Gastroesophageal sphincter (tissue), 4 donors: ENCODE measurements at places on chromosomes 13 and 19. TPM values are rescaled to one million over a fixed set of nuclear protein-coding genes. Genes with fewer than 3 reads are reported as not detected.

GRCh38 chr19:19538061-19538784, at the start of gene CILP2:
TSS of gene CILP2 (plus strand) at chr19:19538265. CDS start at chr19:19538350, 85 bp downstream.
- H3K27ac ChIP-seq = no peak within 1 kb of the TSS
- H3K27me3 ChIP-seq = peaks cover 60% of the 10 kb centered on the region
- H3K36me3 ChIP-seq = no peaks in the 10 kb centered on the region
- peaks cover 22% of the 10 kb centered on the region for H3K4me1 ChIP-seq

DNA sequence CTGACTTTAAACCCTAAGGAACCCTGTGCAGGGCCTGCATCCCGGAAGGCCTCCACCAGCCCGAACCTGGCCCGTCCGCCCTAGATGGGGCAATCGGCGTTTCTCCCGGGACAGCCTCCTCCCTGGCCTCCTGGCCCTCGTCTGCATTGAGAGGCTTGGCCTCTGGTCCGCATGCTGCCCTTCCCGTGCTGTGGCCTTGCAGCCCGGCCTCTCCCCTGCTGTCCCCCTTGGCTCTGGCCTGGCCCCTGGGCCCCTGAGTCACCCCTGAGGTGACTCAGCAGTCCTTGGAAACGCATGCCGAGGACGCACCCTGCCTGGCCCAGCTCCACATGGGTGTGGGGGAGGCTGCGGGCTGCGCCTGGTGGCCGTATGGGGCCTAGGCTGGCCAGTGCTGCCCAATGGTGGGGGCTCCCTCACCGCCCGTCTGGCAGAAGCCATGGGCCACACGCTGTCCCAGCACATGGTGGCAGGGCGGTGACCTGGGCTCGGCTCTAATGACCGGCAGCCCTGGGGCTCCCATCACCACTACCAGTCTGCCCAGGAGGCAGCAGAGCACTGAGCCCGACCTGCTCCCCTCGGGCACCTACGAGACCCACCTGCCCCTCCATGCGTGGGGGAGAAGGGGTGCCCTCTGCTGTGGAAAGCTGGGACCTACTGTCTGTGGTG, 25.7 kb downstream of the SH3GL1 start:
- H3K27ac ChIP-seq = peak overlapping the region; percentile 87
- peaks cover 10% of the 10 kb centered on the region for H3K4me1 ChIP-seq
- no peaks in the 10 kb centered on the region for H3K27me3 ChIP-seq
- no peak overlapping the region for H3K4me3 ChIP-seq
- H3K36me3 ChIP-seq = no peaks in the 10 kb centered on the region

DNA sequence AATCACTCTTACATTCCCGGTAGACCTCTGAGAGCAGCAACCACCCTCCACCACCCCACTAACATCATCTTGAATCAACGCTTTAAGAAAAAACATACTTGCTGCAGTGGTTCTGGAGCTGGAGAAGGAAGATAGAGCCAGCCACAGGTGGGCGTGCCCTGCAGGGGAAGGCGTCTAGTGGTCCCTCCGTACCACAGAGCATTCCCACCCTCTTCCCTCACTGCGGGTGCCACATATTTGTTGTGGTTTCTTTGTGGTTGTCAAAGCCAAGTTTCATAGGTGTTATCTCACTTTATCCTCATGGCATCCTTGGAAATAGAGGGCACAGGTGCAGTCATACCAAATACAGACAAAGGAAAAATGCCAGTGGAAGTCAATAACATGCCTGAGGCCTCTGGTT, 22.2 kb downstream of the COL4A2 start:
- no peaks in the 10 kb centered on the region for H3K36me3 ChIP-seq
- H3K27me3 ChIP-seq = no peaks in the 10 kb centered on the region
- peaks cover 32% of the 10 kb centered on the region for H3K4me1 ChIP-seq
- H3K4me3 ChIP-seq = peak overlapping the region; percentile 35
- peak overlapping the region; percentile 84 for H3K27ac ChIP-seq

Gene NLRP7
- not detected for total RNA-seq

Gene METTL21C
- total RNA-seq = not detected

Gene HIF3A
- total RNA-seq = 173 TPM

GRCh38 chr19:29259153-29259552, 46.2 kb upstream of the UQCRFS1 start:
- H3K4me1 ChIP-seq = no peaks in the 10 kb centered on the region
- H3K36me3 ChIP-seq = no peaks in the 10 kb centered on the region
- peaks cover 64% of the 10 kb centered on the region for H3K27me3 ChIP-seq
- no peak for ATAC-seq
- no peak overlapping the region for H3K27ac ChIP-seq
- H3K4me3 ChIP-seq = no peak overlapping the region

Gene NLRP13
- total RNA-seq = not detected

Gene FXYD3
- 38.8 TPM for total RNA-seq

Gene ZNF492
- 0.16 TPM for total RNA-seq

- peaks cover 3% of the 10 kb centered on the region for H3K4me1 ChIP-seq
- H3K27me3 ChIP-seq = no peaks in the 10 kb centered on the region
- no peak overlapping the region for H3K4me3 ChIP-seq
- no peaks in the 10 kb centered on the region for H3K36me3 ChIP-seq
Observed at GRCh38 chr13:75875450-75875849, 239.3 kb downstream of the LMO7 start.

Gene SYNGR4
- not detected for total RNA-seq

Gene ZNF490
- 8.6 TPM for total RNA-seq

- H3K27ac ChIP-seq = no peak overlapping the region
- no peak for ATAC-seq
- H3K36me3 ChIP-seq = no peaks in the 10 kb centered on the region
- no peak overlapping the region for H3K4me3 ChIP-seq
- no peaks in the 10 kb centered on the region for H3K4me1 ChIP-seq
Observed at GRCh38 chr13:79423801-79424642, 18.0 kb upstream of the RBM26 start.

DNA sequence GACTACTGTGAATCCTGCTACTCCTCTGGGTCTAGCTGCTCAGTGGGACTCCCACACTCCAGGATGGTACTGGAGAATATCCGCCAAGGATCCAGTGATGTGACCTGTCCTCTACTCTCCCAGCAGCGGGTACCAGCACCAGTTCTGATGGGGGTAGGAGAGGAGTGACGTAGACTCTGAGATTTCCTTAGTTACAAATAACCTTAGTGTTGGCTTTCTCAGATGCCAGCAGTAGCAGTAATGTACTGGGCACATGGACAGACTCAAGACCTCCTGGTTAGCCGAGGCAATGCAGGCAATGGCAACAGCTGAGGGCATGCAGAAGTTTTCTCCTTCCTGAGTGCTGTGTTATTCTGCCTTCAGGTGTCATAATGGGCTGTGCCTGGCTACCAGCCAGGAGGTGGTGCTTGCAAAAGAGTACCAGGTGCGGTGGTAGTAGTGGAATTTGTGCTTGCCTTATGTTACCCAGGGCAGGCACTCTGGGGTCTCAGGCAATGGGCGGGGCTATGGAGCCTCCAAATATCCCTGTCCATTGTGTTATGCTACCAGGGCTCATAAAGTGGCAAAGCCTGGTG, 105.3 kb upstream of the KLF5 start:
- no peak for ATAC-seq
- H3K27me3 ChIP-seq = no peaks in the 10 kb centered on the region
- H3K36me3 ChIP-seq = peaks cover 36% of the 10 kb centered on the region
- no peak overlapping the region for H3K4me3 ChIP-seq
- no peak overlapping the region for H3K27ac ChIP-seq
- no peaks in the 10 kb centered on the region for H3K4me1 ChIP-seq

DNA sequence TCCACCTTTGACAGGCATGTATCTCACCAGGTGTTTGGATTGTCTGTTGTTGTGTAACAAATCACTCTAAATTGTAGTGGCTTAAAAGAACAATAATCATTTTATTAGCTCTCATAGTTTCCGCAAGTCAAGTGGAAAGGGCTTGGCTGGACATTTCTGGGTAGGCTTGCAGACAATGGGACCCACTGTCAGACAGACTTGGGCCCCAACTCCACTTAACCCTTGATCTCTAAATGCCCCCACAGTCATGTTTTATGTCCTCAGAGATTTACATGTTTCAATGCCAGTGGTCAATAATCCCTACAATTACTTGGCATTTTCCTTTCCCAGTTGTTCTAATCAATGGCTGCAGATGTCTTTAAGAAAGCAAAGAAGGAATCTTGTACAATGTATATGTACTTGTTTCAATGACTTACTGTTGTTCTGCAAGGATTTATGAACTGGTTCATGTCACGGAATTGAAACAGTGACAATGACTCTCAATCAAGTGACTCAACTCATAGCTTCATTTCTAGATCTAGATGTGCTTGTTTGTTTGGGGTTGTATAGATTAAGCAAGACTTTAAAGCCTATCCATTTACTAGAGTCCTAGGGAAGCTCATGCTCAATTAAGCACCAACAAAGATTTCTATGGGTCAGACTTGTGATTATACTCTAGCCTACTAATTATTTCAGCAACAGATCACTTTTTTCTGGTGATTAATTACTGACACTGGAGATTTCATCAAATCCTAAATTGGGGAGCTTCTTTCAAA, 510.1 kb upstream of the NBEA start:
- ATAC-seq = no peak
- no peaks in the 10 kb centered on the region for H3K27me3 ChIP-seq
- H3K4me1 ChIP-seq = no peaks in the 10 kb centered on the region
- H3K4me3 ChIP-seq = no peak overlapping the region
- no peak overlapping the region for H3K27ac ChIP-seq

GRCh38 chr13:90454002-90454636, 893.4 kb upstream of the MIR17HG start:
- H3K36me3 ChIP-seq = no peaks in the 10 kb centered on the region
- H3K4me3 ChIP-seq = no peak overlapping the region
- H3K27ac ChIP-seq = no peak overlapping the region

DNA sequence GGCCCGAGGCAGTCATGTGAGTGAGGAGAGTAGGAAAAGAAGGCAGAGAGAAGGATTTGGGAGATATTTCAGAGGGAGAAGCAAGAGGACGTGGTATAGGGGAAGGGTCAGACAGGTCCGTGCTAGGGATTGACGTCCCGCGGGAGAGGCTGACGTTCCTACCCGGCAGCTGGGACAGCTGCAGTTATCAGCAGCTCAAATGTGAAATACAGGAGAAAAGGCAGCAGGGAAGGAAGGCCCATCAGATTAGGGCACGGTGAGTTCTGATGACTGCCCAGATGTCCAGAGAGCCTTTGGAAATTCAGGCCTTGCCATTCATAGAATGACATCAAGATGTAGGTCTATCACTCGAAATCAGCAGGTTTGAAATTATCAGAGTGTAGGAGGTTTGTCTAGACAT, 88.4 kb downstream of the IRS2 start:
- no peaks in the 10 kb centered on the region for H3K27me3 ChIP-seq
- no peaks in the 10 kb centered on the region for H3K36me3 ChIP-seq
- no peak overlapping the region for H3K27ac ChIP-seq
- ATAC-seq = no peak

Gene R3HDM4
- 26.5 TPM for total RNA-seq

GRCh38 chr13:98972627-98973026, 5.2 kb downstream of the DOCK9 start:
- no peak for ATAC-seq
- H3K27me3 ChIP-seq = no peaks in the 10 kb centered on the region
- H3K4me1 ChIP-seq = no peaks in the 10 kb centered on the region
- no peak overlapping the region for H3K27ac ChIP-seq

DNA sequence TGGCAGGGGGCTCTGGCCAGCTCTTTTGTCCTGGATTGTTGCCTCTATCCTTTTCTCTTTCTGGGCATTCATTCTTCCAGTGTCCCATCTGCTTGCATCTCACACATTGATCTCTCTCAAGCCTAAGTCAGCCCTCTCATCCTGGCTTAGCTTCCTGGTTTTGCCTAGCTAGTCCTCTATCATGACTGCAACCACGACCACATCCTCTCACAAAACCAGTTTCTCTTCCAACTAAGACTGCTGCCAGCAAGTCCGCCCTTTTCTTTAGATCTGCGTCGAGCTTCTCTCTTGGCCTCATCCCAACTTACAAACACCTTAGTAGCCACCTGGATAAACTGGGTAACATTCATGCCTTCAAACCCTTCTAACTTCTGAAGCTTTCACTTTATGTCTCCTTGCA, 212.2 kb upstream of the HTR2A start:
- H3K4me3 ChIP-seq = no peak overlapping the region
- no peaks in the 10 kb centered on the region for H3K27me3 ChIP-seq
- no peak overlapping the region for H3K27ac ChIP-seq
- no peak for ATAC-seq
- H3K4me1 ChIP-seq = no peaks in the 10 kb centered on the region

GRCh38 chr19:22622901-22623840, 11.0 kb upstream of the ZNF492 start:
- no peak overlapping the region for H3K27ac ChIP-seq
- peak; percentile 75 for ATAC-seq
- no peaks in the 10 kb centered on the region for H3K36me3 ChIP-seq
- peaks cover 55% of the 10 kb centered on the region for H3K27me3 ChIP-seq

DNA sequence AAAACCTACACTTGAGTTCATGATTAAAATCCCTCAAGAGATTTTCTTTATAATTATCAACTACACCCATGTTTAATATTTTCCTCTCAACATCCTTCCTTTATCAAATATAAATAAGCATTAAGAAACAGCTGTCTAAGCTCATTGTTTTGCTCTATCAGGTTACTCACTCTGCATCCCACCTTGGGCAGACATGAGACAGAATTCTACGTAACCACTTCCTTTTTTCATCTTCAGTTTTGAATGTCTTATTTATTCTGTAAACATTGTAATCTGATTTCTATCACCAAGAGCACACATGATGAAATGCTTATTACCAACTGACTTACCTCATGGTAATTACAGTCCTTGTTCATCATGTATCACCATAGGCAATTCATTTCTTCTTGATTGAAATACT, 1256.6 kb upstream of the ATXN8OS start:
- no peaks in the 10 kb centered on the region for H3K4me1 ChIP-seq
- no peak for ATAC-seq
- no peak overlapping the region for H3K27ac ChIP-seq
- no peaks in the 10 kb centered on the region for H3K27me3 ChIP-seq
- H3K4me3 ChIP-seq = no peak overlapping the region

Gene PDE4C
- total RNA-seq = 0.67 TPM

- no peaks in the 10 kb centered on the region for H3K4me1 ChIP-seq
- no peak overlapping the region for H3K27ac ChIP-seq
- H3K4me3 ChIP-seq = no peak overlapping the region
- H3K36me3 ChIP-seq = no peaks in the 10 kb centered on the region
Observed at GRCh38 chr13:54563286-54563685, 1534.7 kb downstream of the OLFM4 start.

DNA sequence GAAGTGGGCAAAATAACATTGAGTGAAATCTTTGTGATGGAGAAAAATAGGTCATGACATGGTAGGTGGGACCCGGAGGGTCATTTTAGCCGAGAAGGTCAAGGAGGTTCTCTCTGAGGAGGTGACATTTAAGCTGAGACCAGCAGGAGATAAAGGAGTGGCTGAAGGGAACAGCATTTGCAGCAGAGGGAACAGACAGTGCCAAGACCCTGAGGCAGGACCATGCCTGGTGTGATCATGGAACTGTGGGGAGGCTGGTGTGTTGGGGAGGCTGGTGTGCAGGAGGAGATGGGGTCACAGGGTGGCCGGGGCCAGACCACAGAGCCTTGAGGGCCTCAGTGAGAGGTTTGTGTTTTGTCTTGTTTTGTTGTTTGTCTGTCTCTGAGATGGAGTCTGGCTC, 59.4 kb upstream of the KLF2 start:
- no peaks in the 10 kb centered on the region for H3K4me1 ChIP-seq
- H3K27ac ChIP-seq = no peak overlapping the region
- no peak for ATAC-seq
- no peak overlapping the region for H3K4me3 ChIP-seq

- peaks cover 22% of the 10 kb centered on the region for H3K27me3 ChIP-seq
- no peak for ATAC-seq
- H3K36me3 ChIP-seq = no peaks in the 10 kb centered on the region
- no peaks in the 10 kb centered on the region for H3K4me1 ChIP-seq
- no peak overlapping the region for H3K4me3 ChIP-seq
Observed at GRCh38 chr13:23918208-23918607, 20.9 kb upstream of the C1QTNF9B start.
